ENCODE measurements at places on chromosomes 3 and 15.

- no peak for DNase-seq
These were observed 81.4 kb downstream of the FOXP1 start for GRCh38 chr3:71502066-71502625.

DNA sequence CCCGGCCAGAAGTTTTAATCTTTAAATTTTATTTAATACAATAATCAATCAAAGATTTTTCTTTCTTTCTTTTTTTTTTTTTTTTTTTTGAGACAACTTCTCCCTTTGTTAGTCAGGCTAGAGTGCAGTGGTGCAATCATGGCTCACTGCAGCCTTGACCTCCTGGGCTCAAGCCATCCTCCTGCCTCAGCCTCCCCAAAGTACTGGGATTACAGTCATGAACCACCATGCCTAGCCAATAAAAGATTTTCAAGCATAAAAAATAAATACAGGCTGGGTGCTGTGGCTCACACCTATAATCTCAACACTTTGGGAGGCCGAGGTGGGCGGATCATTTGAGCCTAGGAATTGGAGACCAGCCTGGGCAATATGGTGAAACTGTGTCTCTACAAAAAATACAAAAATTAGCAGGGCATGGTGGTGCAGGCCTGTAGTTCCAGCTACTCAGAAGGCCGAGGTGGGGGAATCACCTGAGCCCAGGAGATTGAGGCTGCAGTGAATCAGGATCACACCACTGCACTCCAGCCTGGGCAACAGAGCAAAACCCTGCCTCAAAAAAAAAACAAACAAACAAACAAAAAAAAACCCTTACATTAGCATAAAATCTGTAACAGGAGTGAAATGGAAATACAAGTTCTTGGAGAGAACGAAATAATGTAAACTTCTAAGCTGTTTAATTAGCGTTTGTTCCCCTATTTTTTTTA is 29.1 kb upstream of the SRP14 start:
- no peak for DNase-seq

DNA sequence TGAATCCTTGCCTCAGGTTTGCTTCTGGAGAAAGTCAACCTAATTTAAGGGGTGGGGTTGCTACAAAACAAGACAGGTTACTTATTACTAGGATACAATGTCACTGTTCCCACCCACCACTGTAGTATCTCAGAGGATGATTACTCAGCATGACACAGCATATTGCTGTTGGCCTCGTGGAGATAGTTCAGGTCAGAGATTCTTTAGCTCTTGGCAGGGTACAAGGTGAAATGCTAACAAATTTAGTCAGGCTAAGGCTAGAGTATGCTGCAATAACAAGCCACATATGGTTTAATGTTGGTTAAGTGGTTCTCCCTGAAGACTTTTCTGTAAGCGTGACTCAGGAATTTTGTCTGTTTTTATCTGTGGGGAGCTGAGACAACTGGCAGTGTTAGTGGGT is 161.8 kb downstream of the EDEM1 start:
- no peak for DNase-seq

DNA sequence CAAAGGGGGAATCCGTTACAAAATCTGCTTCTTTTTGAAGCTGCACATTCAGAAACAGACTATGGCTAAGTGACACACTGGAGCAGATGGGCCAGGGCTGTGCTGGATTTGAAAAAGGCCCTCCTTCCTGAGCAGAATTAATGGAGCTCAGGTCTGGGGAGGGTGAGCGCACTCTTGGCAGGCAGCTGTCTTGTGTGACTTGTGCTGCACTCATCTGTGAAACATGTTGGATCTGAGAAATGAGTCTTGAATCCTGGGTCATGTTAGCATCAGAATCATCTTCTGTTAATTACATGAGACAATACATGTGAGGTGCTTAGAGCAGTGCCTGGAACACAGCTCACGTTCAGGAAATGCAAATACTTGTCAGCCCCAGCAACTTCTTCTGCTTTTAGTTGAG is 219.6 kb downstream of the THSD4 start:
- no peak for DNase-seq

GRCh38 chr3:117281371-117281770 is 571.8 kb downstream of the TUSC7 start:
- no peak for DNase-seq

- DNase-seq: no peak
These were observed 158.0 kb upstream of the P2RY1 start for GRCh38 chr3:152676810-152677379.

DNA sequence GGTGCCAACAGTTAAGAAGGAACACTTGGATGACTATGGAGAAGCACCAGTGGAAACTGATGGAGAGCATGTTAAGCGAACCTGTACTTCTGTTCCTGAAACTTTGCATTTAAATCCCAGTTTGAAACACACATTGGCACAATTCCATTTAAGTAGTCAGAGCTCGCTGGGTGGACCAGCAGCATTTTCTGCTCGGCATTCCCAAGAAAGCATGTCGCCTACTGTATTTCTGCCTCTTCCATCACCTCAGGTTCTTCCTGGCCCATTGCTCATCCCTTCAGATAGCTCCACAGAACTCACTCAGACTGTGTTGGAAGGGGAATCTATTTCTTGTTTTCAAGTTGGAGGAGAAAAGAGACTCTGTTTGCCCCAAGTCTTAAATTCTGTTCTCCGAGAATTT is 3.0 kb downstream of the SKIL start:
- no peak for DNase-seq

DNA sequence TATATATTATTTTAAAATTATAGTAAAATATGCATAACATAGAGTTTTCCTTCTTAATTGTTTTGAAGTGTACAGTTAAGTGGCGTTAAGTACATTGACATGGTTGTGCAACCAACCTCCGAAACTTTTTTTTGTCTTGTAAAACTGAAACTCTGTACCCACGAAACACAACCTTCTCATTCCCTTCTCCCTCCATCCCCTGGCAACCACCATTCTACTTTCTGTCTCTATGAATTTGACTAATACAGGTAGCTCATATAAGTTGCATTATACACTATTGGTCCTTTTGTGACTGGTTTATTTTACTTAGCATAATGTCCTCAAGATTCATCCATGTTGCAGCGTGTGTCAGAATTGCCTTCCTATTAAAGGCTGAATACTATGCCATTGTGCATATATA is 179.4 kb downstream of the SATB1 start:
- DNase-seq: no peak

DNA sequence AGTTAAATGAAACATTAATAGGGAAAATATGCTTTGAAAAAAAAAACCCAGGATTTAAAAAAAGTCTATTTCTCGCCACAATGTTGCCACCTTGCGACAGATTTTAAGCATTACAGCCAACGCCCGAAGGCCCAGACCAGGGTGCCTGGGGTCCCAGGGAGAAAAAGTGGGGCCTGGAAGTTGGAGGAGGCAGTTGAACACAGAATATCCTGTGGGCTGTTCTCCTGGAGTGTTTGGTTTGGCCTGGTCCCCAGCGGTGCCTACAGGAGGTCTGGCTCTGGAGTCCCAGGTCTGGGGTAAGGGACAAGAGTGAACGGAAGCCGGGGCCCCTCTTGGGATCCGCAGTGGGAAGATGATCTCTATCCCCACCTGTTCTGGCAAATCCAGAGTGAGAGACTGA is 3.4 kb downstream of the RNU6-1 start:
- DNase-seq: no peak

DNA sequence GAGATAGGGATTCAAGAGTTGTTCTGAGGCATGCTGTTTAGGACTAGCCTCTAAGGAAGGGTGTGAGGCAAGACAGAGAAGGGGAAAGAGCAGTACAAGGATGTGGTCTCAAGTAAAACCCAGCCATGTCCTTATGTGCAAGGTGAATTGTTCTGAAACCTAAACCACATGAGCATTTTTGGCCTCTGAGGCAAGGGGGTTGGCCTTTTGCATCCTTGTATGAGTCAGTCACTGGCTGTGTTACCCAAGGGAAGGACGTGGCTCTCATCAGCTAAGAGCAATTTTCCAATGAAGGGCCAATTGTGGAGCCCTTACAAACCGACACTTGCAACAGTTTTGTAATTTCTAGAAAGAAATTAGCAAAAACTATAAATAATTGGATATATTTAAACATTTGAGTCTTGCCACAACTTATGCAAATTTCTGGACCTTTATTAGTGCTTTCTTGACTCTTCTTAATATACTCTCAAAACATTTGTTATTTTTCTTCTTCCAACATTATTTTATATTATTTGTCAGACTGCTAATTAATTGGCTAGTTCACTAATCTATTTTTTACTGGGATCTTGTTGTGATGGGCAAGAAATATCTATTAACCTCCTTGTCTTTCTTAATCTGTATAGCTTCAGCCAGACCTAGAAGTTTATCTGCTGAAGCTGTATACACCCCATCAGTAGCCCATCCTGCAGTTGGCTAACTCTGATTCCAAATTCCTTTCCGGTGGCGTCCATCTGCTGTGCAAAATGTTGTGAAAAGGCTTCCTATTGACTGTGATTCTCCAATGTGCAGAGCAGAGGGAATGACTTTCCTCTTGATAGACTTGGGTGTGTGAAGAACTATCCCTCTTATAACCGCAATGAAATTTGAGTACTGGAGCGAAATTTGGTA is 97.7 kb upstream of the P2RY1 start:
- no peak for DNase-seq

DNA sequence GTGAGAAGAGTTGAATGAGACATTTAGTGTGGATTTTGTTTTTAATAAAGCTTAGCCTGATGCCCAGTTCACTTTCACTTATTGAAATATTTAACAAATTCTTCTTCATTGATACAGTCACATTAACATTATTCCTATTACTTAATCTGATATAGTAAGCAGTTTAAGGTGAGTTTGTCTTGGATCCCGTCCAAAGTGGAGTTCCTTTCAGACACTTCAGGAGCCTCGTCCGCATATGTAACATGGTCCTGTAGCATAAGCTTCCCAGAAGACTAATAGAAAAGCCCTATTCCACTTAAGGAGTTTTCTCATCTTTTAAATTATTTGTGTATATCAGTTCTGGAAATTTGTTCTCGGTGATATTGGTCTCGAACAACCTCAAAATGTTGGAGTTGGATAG is 39.7 kb upstream of the MLF1 start:
- no peak for DNase-seq

GRCh38 chr3:143183665-143183964 is 64.0 kb downstream of the CHST2 start:
- no peak for DNase-seq

DNA sequence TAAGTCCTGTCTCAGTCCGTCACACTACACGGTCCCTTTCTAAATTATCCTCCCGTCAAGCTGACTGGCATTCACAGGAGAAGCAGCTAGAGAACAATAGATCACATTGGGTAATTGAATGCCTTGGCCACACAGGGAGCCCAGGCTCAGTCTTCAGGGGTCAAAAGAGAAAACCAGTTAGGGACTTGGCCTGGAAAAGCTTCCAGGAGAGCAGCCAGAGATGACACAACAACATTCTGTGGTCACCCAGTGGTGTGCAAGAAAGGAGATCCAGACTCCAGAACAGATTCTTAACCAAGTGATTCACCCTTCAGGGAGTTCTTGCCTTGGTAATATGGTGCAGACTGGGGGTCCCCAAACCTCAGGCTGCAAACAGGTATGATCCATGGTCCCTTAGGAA is 15.9 kb downstream of the ARHGAP31 start:
- no peak for DNase-seq

DNA sequence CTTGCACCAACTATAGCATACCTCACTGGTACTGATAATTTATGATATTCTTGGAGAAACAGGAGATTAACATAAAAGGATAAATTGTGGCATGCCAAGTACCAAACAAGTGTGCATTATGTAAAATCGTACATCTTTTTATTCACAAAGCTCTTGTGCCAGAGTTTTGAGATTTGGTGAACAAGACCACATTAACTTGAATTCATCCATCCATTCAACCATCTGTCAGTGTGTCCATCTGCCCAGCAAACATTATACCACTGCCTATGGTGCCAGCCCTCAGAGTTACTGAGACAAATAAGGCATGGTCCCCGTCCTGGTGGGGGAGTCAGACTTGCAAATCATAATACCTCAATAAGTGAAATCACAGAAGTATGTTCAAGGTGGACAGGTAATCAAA is 17.0 kb upstream of the NEO1 start:
- no peak for DNase-seq

- no peak for DNase-seq
These were observed 563.5 kb downstream of the OCA2 start for GRCh38 chr15:27535445-27536129.

DNA sequence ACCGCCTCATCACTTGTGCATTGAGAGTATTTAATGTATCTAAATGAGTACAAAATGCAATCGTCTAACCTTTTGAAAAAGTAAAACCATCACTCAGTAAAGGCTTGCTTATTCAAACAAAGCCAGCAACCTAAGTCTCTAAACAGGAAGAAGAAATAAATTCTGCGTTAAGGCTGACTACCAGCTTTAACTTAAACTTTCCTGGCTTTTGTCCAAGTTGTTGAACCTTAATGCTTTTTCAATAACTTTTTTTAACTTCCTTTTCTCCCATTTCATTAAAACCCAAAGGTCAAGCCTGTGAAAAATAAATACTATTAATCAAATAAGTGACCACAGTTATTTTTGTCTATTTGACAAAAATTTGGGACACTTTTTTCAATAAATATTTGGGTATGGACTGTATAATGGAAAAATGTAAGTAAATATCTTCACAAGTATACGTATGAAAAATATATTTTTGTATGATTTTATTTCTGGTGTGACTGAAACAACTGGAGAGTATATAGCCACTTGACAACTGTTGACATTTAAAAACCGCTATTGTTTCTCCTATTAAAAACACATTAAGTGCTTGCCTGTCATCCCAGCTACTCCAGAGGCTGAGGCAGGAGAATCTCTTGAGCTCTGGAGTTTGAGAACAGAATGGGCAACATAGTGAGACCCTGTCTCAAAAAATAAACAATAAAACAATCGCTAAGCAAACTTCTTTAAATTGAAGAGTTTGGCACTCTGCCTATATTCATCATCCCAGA is 2.9 kb downstream of the KLHL24 start:
- no peak for DNase-seq

DNA sequence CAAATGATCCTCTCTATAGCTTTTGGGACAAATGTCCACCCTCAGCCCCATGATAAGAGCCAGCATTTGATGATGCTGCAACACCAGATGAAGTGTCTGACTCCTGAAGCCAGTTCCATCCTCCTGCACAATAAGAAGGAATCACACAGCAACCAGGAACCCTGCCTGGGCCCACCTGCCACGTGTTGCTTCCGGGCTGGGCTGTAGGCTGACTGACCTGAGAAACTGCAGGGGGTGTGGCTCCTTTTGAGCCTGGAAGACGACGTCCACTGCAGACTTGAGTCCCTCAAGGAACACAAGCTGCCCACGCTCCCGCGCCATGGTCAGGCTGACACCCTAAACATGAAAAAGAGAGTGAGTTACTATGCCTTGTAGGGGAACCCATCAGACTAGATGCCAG is 9.4 kb downstream of the ELP6 start:
- DNase-seq: no peak
